ENCODE measurements at places on chromosomes 4 and X.
A peak's percentile ranks its signal among the peaks of the same experiment; 100 is the strongest.

DNA sequence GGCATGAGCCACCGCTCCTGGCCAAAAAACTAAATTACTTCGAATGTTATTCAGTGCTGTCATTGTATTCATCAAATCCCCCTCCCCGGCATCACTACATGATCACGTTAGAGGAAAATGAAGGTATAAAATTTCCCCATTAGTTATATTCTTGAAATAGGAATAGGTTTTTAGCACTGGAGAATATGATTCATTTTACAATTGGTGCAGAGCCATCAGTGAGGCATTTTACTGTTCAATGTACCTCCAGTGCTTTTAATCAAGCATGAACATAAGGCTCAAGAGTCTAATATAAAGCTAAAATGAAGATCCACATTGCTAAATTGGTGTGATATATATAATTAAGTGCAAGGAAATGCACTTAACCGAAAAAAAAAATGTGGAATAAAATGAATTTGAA lies 18.3 kb downstream of the KLF3 start:
- DNase-seq = no peak

GRCh38 chr4:80221161-80221560 lies 23.9 kb downstream of the PRDM8 start:
- DNase-seq = no peak

DNA sequence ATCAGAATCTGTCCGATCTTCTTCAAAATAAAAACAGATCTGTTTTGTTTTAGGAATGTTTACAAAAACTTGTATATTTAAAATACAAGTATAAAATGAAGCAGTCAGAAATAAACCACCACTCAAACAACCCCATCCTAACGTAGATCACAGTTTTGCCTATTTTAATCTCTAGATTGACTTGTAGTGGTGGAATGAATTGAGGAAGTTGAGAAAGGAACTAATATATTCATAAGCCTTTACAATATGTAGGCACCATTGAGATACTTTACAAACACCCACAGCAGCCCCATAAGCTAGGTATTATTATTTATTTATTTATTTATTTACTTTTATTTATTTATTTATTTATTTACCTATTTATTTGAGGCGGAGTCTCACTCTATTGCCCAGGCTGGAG lies 52.3 kb upstream of the KLF3 start:
- no peak for DNase-seq

GRCh38 chr4:67522230-67522629 lies 23.1 kb downstream of the CENPC start:
- DNase-seq = no peak

DNA sequence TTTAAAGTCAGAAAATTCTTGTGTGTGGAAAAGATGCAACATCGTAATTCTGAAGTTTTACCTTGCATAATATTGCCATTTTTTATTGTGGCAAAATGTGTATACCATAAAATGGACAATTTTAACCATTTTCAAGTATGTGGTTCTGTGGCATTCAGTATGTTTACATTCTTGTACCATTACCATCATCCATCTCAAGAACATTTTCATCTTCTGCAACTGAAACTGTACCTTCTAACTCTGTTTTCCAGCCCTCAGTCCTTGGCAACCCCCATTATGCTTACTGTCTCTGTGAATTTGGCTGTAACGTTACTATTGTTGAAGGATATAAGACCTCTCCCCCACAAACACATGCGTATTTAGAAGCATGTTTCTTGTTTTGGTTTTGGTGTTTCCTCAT lies 123.2 kb downstream of the BMPR1B start:
- no peak for DNase-seq

GRCh38 chrX:129077424-129078170 lies 445.7 kb downstream of the SMARCA1 start:
- no peak for DNase-seq

- DNase-seq = peak; percentile 36
Measured at GRCh38 chrX:124736553-124737270, 390.3 kb downstream of the SH2D1A start.

- DNase-seq = no peak
Measured at GRCh38 chr4:183175631-183176232, 76.7 kb downstream of the WWC2 start.

GRCh38 chr4:121707344-121707743 lies 10.6 kb upstream of the ANXA5 start:
- DNase-seq = no peak

DNA sequence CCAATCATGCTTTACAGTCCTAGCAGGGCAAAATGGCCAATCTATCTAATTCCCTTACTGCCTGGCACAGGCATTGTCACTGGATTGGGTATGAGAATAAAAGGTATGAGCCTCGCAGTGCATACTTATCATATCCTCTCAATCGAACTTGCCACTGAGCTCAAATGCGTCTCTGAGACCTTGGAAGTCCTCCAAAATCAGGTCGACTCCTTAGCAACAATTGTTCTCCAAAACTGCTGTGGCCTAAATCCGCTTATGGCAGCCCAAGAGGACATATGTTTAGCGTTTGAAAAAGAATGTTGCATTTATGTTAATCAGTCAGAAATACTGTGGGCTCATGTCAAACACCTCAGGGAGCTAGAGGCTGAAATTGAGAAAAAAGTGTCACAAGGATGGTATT lies 69.7 kb downstream of the SPIN4 start:
- DNase-seq = no peak

GRCh38 chr4:52904421-52904820 lies 42.3 kb downstream of the RASL11B start:
- no peak for DNase-seq

- no peak for DNase-seq
Measured at GRCh38 chr4:156956826-156957368, 14.7 kb downstream of the PDGFC start.

- no peak for DNase-seq
Measured at GRCh38 chr4:88144048-88144447, 14.4 kb downstream of the ABCG2 start.

DNA sequence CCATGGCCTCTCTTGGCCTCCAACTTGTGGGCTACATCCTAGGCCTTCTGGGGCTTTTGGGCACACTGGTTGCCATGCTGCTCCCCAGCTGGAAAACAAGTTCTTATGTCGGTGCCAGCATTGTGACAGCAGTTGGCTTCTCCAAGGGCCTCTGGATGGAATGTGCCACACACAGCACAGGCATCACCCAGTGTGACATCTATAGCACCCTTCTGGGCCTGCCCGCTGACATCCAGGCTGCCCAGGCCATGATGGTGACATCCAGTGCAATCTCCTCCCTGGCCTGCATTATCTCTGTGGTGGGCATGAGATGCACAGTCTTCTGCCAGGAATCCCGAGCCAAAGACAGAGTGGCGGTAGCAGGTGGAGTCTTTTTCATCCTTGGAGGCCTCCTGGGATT lies 8.0 kb downstream of the CLDN2 start:
- no peak for DNase-seq

GRCh38 chr4:16270454-16271328 lies 44.4 kb upstream of the TAPT1 start:
- no peak for DNase-seq

GRCh38 chr4:91448668-91449330 lies 855.0 kb upstream of the GRID2 start:
- no peak for DNase-seq

- peak; percentile 0 for DNase-seq
Measured at GRCh38 chr4:10237131-10237530, 120.5 kb upstream of the WDR1 start.

DNA sequence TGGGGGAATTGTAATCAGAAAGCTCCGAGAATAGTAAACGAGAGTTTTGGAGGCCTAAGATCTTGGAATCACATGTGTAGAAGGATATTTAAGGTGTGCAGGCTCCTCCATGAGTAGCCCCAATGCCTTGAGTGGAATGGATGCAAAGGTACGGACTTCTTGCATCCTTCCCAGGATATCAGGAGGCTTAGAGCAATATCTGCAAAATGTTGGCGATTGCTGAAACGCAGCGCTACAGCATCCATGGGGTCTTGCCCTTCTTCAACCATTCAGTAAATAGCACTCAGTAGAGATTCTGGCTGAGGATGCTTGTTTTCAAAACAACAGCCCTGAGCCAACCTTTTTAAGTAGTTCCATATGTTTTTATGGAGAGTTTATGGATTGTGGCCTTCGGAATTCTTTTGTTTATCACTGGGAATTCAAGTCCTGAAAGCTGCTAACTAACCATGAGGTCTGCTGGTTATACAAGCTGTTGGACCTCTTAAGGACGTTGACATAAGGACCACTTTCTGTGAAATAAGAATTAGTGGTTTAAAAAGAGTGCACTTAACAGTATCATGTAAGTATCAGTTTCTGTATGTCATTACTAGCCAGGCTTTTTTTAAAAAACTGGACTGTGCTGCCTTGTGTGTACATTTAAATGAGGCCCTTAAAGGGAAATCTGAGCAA lies 228.8 kb upstream of the PGRMC2 start:
- no peak for DNase-seq

GRCh38 chr4:40185830-40186664 lies 10.8 kb upstream of the RHOH start:
- no peak for DNase-seq

- no peak for DNase-seq
Measured at GRCh38 chr4:7663075-7663541, 228.4 kb upstream of the PSAPL1 start.

GRCh38 chr4:65651031-65651430 lies 19.3 kb downstream of the EPHA5 start:
- no peak for DNase-seq

- DNase-seq = no peak
Measured at GRCh38 chrX:54817220-54817820, 9.8 kb downstream of the MAGED2 start.

- no peak for DNase-seq
Measured at GRCh38 chrX:1421433-1422134, 29.7 kb upstream of the SLC25A6 start.

DNA sequence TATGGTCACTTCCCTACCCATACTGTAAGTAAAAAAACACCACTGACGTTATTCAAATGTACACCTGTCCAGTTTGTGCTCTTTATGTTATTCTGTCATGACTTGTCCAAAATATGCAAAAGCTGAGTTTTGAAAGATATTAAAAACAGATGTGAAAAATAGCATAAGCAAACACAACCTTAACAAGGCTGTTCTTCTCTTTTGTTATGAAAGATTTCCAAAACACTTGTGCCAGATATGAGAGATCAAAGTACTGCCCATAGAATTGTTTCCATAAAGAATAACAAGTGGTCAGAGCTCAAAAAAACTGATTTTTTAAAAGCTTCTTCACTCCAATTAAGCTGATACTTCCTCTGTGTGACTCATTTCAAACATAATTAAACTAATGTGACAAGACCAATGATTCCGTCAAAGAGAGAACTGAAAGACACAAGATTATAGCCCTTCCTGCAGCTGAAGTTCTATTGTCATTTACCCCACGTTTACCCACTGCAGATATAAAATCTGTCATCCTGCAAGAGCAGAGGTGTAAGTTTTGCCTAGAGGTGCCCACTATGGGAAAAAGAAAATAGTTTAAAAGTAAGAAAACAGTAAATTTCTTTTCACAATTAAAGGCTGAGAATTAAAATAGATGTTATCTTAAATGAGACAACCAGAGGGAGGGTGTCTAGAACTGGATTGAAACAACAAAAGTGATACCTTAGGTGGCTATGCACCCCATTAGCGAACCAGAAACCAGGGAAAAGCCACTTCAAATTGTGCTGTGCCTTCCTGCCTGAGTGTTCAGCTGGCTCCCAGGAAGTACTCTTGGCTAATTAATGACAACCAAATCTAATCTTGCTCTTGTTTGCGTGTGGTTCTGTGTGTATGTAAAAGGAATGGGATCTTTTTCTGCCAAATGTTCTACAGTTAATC lies 30.1 kb downstream of the RASSF6 start:
- no peak for DNase-seq

GRCh38 chrX:85114776-85115175 lies 111.1 kb downstream of the APOOL start:
- no peak for DNase-seq

GRCh38 chr4:6824071-6824470 lies 41.5 kb downstream of the KIAA0232 start:
- no peak for DNase-seq

DNA sequence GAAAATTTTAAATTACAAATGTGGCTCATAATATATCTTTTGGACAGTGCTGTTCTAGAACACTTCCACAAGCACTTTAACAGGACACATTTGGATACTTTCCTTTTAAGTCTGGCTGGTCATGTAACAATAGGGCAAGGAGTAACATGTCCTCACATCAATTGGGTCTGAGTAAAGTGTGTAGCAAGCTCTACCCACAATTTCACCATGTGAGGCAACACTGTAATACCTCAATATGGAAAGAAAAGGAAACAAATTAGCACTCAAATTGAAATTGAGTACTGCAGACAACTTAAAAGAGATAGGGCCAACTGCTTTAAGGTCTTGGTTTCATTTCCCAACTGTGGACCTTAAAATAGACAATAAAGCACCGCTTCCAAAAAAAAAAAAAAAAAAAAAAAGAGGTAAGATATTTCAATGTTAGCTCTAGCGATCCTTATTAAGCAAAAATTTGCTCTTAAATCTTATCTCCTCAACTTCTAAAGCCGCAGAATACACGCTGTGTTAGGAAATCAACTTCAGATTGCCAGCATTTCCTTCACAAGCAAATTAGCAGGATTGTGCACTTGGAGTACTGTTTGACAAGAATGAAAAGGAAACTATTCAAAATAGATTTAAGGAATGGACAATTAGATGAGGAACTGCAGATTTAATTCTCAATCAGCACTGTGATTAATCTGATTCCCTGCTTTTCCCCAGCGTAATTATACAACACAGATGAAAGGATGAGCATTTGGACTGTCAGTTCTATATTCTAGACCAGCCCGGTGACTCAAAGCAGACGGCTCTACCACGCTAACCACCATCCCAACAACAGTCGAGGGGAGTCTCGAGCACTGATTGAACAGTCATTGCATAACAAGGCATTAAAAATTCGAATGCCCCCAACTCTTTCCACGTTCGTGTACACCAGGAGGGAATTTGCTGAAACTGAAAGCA lies 1.6 kb downstream of the CASK start:
- peak; percentile 50 for DNase-seq

DNA sequence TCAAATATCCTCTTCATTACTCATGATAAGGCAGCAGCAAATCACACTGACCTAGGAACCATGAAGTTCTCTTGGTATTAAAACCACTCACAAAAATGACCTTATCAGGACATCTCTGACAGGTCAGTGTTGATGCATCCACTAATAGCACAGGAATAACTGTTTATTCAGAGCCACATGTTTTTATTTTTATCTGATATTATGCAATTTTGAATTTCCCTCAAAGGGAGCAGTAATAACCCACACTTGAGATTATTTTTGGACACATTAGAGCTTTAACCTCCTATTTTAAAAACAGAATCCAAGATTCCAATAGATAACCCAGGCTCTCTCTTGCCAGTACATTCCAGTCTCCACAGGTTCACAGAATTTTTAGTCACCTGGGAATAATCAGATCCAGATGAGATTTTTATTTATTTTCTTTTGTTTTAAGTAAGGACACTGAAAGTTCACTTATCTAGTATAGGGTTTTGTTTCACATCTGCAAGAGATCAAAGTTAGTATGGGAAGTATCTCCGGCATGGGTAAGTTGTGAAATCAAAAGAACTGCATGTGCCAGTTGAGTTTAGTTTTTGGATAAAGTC lies 36.3 kb upstream of the MYOZ2 start:
- DNase-seq = no peak

- no peak for DNase-seq
Measured at GRCh38 chr4:16417198-16417597, 190.9 kb upstream of the TAPT1 start.

Measured in CD4-positive, alpha-beta T cell treated with Interleukin-2 at 100 ng/mL for 4 hours (primary cell).